ENCODE measurements at places on chromosomes 16 and 17. TPM values are rescaled to one million over a fixed set of nuclear protein-coding genes. Genes with fewer than 3 reads are reported as not detected.

GRCh38 chr16:56871172-56871593, 6.2 kb downstream of the SLC12A3 start:
- peak; percentile 92 for DNase-seq

DNA sequence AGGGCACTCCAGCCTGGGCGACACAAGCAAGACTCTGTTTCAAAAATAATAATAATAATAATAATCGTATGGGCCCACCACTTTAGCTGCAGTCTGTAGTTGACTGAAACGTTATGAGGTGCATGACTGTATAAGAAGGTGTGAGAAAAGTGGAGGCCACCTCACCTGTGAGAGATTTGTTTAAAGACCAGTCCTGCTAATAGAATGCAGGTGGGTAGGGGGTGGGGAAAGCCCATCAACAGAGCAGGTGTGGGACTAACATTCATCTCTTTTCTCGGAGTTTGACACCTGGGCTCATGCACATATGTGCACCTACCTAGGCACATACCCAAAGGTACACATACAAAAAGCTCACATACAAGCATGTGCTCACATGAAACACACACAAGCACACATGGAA, 68.0 kb upstream of the TOB1 start:
- no peak for DNase-seq

DNA sequence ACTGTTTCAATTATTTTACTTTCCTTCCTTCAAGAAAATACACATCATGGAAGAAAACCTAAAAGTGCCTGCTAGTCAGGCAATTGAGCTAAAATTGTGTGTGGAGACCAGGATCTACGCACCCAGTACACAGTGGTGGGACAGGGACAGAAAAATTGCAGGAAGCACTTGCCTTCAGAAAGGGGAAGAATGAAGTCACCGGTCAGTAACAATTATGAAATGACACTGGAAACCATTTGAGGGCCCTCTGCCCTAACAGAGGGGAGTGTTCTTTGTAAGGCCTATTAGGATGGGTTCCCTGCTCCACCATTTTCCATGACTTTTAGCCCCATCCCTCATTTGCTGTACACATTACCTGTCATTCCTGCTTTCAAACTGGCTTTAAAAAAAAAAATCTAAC, 4.5 kb upstream of the PHAF1 start:
- DNase-seq = no peak

- DNase-seq = no peak
These were observed 6.3 kb downstream of the SECTM1 start for GRCh38 chr17:82327289-82327688.

ODAD4 gene
- 1.9 TPM for total RNA-seq

GRCh38 chr17:63947711-63948330, 15.7 kb upstream of the CD79B start:
- DNase-seq = no peak

DNA sequence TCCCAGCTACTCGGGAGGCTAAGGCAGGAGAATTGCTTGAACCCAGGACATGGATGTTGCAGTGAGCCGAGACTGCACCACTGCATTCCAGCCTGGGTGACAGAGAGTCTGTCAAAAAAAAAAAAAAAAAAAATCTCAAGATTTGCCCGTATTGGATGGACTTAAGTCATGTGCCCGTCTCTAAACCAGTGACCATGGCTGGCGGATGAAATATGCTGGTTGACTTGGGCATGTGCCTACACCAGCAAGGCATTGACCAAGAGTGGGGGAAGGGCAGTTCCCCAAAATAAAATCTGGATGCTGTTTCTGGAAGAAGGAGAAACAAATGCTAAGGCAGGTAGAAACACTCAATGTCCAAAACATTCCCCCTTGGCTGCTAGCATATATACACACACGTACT, 21.5 kb upstream of the COL1A1 start:
- no peak for DNase-seq

GRCh38 chr16:30839523-30840227, 52.7 kb upstream of the ZNF629 start:
- DNase-seq = no peak

SEPTIN1 gene
- not detected for total RNA-seq

All from RPMI7951 (cell line).